ENCODE measurements at places on chromosomes 3 and 15.

DNA sequence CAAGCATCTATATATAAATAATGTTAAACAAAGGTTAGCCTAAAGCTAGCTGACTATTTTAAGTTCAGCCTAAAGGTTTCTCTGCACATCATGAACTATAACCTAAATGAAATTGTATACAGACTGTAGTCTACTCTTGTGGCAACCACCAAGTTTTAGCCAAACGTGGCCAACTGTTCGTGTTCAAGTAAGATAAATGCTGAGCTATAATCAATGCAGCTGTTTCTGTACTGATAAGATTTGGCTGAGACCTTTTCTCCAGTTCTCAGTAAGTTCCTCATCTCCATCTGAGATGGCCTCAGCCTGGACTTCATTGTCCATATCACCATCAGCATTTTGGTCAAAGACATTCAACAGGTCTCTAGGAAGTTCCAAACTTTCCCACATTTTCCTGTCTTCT is 43.7 kb upstream of the IGSF10 start:
- DNase-seq, result no peak

- DNase-seq, result no peak
Measured at GRCh38 chr3:155815030-155815545, 9.0 kb upstream of the C3orf33 start.

DNA sequence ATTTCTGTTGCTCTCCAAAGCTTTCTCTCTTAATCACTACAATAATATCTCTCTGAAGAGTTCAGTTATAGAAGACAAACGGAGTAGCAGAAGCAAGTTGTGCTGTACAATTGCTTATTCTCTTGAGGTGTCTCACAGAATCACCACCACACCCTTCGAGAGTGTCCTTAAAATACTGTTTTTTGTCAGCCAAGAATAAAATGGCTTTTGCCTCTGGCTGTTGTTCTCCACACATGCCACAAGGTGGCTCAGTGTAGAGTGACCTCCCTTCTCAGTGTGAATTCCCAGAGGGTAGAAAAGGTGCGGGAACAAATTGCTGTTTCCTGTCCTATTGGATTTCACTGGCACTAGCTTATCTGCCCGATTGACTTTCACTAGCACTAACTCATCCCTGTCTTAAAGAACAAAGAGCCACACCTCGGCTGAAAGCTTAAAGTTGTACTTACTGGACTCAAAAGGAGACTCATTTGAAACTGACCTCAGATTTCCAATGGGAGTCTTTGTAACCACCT is 134.2 kb upstream of the SATB1 start:
- DNase-seq, result peak; percentile 5

GRCh38 chr3:139558351-139559266 is 19.1 kb upstream of the RBP1 start:
- DNase-seq, result no peak

DNA sequence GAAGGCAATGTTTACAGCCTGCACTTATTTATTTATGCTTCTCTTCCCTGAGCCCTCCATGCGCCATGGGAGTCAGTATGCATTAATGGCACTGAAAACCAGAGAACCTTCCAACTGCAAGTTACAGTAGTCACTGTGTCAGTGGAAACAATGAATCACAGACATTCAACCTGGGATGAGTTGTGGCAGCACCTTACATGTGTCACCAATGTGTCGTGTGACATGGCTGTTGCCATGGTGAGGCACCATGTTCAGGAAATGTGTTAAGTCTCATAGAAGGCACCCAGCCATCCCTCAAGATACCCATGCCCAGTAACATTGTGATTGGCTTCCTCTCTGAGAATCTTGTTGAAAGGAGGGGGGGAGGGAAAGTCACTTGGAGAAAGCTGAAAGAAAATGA is 105.0 kb downstream of the FOXP1 start:
- DNase-seq, result no peak

GRCh38 chr3:102074946-102075345 is 225.6 kb downstream of the NFKBIZ start:
- DNase-seq, result no peak

GRCh38 chr3:6242104-6242503 is 618.8 kb upstream of the GRM7 start:
- DNase-seq, result no peak

- no peak for DNase-seq
Measured at GRCh38 chr15:61871926-61872522, 188.2 kb downstream of the VPS13C start.
